ENCODE measurements at places on chromosomes 2 and 18. TPM values are rescaled to one million over a fixed set of nuclear protein-coding genes. Genes with fewer than 3 reads are reported as not detected.

- DNase-seq: no peak
Measured at GRCh38 chr2:179854891-179855290, 6.5 kb downstream of the ZNF385B start.

- DNase-seq: no peak
Measured at GRCh38 chr2:218865396-218865795, 5.8 kb downstream of the WNT6 start.

GRCh38 chr2:64410671-64411070 lies 43.3 kb upstream of the LGALSL start:
- no peak for DNase-seq

- no peak for DNase-seq
Measured at GRCh38 chr2:161044095-161044865, 115.9 kb upstream of the TANK start.

DNA sequence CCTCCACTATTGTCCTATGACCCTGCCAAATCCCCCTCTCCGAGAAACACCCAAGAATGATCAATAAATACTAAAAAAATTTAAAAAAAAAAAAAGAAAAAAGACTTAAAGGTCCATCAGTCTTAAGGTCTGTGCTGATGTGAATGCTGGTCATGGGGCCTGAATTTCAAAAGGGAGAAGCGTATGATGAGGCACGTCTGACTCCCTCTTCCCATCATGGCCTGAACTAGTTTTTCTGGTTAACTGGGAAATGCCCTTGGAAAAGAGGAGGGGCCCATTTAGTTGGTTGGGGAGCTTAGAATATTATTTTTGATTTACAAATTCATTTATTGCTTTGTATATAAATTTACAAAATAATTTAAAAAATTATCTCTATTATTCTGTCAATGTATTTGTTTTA lies 291.0 kb upstream of the CDH19 start:
- no peak for DNase-seq

GRCh38 chr2:170330881-170331280 lies 152.9 kb downstream of the MYO3B start:
- DNase-seq: no peak

DNA sequence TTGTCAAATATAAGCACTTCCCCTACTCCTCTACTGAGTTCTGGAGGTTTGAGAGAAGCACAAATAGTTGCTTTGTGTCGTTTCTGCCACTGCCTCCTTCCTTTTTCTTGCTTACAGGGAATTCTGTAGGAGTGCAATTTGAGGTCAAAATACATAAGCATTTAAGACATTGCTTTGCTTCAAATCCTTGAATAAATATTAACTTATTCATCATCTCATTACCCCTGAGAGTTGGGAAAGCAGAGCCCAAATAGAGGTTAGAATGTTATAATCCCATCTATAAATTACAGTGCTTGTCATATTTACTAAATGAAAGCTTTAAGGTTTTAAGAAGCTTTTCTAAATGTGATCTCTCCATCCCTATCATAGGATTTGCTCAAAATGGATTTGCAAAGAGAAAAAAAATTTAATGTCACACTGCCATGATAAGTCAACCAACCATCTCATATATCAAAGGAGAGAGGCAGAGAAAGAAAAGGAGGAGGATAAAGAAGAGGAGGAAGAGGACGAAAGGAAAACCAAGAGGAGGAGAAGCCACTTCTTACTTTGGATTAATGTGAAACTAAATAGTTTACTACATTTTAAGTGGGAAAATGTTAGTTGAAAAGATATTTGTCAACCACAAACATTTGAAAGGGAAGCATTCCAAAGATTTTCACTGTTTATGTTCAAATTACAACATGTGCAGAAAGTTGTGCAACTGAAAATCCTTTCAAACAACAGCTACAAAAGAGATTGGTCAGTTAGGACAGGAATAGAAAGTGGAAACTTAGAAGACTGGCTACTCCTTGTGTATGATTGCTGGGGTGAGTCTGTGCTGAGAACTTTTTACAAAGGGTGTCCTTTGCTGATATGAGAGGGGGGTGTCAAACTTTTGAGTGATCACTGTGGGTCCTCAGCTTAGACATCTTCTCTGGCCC lies 277.3 kb upstream of the FN1 start:
- no peak for DNase-seq

DNA sequence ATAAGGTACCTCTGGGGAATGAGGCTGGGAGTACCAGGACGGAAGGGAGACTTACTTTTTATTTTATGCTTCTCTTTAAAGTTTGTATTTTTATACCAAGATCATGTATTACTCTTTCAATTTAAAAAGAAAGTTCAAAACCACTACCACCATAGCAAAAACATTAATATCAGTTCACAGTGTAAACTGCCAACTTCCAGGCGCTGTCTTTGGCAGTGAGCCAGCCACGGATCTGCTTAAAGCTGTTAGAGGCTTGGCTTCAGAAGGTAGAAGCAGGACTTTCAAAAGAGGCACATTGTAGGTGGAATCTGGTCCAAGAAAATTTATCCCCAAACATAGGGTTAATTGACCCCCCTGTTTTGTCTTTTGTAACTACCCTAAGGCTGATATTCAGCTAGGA lies 74.8 kb downstream of the B3GNT2 start:
- no peak for DNase-seq

- no peak for DNase-seq
Measured at GRCh38 chr2:184849516-184849915, 251.2 kb downstream of the ZNF804A start.

GRCh38 chr2:176751314-176752227 lies 461.0 kb upstream of the HNRNPA3 start:
- no peak for DNase-seq

DNA sequence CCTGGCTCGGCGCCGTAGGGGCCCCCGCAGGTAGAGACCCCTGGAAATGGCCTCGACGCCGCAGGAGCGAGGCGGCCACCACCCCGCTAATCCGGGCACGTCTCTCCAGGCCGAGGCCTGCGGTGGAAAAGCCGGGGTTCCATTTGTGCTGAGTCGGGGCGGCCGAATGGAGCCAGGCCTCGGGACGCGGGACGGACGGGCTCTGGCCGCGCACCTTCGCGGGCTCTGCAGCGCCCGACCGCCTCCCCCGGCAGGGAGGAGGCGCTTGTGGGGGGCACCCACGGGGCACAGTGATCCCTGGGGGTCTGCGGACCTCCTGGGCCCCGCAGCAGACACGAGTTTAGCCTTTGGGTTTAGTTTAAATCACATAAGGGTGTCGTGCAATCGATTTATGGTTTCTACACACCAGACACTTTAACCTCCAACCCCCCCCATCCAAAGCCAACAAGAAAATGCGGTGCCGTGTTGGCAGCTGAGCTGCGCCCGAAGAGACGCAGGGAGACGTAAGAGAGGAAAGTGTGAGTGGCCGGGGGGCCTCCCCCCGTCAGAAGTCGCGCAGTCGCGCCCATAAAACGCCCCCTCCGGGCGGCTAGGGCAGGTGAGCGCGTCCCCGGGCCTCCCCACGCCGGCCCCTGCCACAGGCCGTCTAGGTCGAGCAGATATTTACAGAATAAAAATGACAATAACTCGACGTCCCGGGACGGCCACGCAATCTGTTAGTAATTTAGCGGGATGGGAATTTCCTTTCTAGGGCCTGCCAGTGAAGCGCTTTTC lies 1.0 kb upstream of the NFATC1 start:
- DNase-seq: no peak

- peak; percentile 22 for DNase-seq
Measured at GRCh38 chr18:73842795-73843394, 304.7 kb downstream of the FBXO15 start.

GRCh38 chr2:40244675-40245074 lies 207.2 kb downstream of the SLC8A1 start:
- peak; percentile 8 for DNase-seq

DNA sequence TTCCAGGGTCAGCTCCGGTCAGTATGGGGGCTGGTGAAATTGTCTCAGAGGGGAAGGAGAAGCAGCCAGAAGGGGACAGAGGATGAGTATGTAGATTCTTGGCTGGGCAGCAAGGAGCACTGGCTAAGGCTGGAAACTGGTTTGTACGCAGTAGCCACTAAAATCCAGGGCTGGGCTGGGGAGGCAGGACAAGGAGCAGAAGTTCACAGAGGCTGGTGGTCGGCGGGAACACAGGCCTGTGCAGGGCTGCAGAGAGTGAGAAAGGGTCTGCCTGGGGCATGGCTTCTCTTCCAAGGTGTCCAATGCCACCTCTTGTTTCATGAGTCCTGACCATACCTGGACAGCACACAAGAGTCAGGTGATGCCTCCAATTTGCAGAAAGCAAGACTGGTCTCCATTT lies 94.4 kb upstream of the HDAC4 start:
- DNase-seq: no peak

- DNase-seq: no peak
Measured at GRCh38 chr2:88283886-88284592, 113.9 kb downstream of the THNSL2 start.

DNA sequence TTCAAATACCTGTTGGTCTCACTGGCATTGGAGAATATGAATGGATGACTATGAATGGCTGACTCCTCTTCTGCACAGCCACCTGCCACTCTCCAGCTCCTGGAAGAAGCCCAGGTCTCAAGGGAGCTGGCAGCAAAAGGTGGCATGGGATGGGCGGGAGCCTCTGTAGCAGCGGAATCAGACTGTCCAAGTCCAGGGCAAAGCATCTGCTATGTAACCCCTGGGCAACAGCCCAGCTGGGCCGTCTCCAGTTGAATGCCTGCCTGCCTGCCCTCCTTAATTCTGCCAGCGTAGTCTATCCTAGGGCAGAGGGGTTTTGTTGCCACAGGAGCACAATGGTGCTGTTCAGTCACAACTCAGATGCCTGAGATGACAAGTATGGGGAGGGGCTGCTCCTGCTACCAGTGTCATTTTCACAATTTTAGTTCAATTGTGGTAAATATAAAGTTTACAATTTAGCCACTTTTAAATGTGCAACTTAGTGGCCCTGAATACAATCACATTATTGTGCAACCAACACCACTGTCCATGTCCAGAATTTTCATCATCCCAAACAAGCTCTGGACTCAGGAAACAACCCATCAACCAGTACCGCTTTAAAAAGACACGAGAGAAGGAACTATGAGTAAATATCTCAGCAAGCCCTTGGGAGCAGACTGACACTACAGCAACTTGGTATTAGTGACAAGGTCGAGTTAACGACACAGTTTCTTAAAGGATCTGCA lies 115.2 kb downstream of the MYO5B start:
- DNase-seq: no peak

Gene LYPD1
- 0.21 TPM for total RNA-seq

Gene CNRIP1
- not detected for total RNA-seq

Gene ZNF514
- total RNA-seq: 20.5 TPM

Gene SLC19A3
- total RNA-seq: 0.28 TPM

Gene CBLN2
- 5.7 TPM for total RNA-seq

Gene REG3G
- not detected for total RNA-seq

Gene ADCYAP1
- total RNA-seq: not detected

Gene MAB21L4
- total RNA-seq: 0.21 TPM

Gene ZNF396
- total RNA-seq: 2.8 TPM
